ENCODE measurements at places on chromosomes 11 and 22. TPM values are rescaled to one million over a fixed set of nuclear protein-coding genes. Genes with fewer than 3 reads are reported as not detected.

DTX4 gene
- 4.9 TPM for total RNA-seq

APOA4 gene
- not detected for total RNA-seq

APOA1 gene
- total RNA-seq: 0.23 TPM

DRD2 gene
- total RNA-seq: not detected

GAB4 gene
- not detected for total RNA-seq

NAALADL1 gene
- not detected for total RNA-seq

INS gene
- total RNA-seq: not detected

CAPN1 gene
- total RNA-seq: 99.4 TPM

ARCN1 gene
- total RNA-seq: 87.1 TPM

VPREB1 gene
- total RNA-seq: not detected

MIEF1 gene
- total RNA-seq: 27.3 TPM

APOBEC3B gene
- 31.5 TPM for total RNA-seq

OR6A2 gene
- not detected for total RNA-seq

CDON gene
- total RNA-seq: 2.0 TPM

TRIM49D1 gene
- total RNA-seq: not detected

OMP gene
- total RNA-seq: not detected

OR52I2 gene
- not detected for total RNA-seq

OVCH2 gene
- not detected for total RNA-seq
